ENCODE measurements at places on chromosomes 3 and 15.
A peak's percentile ranks its signal among the peaks of the same experiment; 100 is the strongest.

DNA sequence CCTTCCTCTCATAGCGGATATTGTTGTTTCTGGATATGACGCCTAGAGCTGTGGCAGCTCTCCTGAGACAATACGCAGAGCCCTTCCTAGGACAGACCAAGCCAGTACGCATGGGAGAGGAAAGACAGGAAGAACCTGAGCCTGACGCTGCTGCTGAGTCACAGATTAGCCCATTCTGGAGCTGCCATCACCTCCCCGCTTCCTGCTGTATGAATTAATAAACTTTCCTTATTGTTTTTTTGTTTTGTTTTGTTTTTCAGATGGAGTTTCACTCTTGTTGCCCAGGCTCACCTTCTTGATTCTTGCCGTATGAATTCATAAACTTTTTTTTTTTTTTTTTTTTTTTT, 67.0 kb downstream of the PPCDC start:
- DNase-seq, result no peak

DNA sequence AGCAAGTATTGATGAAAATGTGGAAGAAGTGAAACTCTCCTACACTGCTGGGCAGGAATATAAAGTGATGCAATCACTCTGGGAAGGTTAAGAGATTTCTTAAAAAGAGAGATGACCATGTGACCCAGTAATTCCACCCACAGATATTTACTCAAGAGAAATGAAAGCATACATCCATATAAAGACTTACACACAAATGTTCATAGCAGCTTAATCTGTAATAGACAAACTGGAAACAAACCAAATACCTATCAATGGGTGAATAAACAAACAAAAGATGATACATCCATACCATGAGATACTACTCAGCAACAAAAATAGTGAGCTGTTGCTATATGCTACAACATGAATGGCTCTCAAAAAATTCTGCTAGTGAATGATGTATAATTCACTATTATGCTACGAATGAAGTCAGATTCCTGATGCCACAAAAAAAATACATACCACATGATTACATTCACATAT, 463.3 kb downstream of the MAGI1 start:
- peak; percentile 95 for DNase-seq

- DNase-seq, result peak; percentile 53
These were observed 245.0 kb downstream of the SHOX2 start for GRCh38 chr3:157861076-157861765.

DNA sequence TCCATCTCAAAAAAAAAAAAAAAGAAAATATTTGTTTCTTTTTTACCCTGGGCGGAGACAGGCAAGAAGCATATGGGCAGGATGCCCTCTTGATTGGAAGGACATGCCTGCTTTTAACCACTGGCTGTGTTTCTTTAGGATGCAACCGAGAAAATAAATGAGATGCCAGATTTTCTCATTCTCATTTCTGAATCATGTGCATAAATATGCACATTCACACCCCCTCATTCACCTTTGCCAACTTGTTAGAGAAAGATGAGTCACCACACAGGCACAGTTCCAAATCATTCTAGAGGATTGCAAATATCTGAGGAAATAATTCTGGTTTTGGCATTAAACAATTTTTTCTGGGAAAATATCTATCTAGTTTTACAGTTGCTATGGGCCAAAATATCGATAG, 3.3 kb downstream of the LIPH start:
- peak; percentile 95 for DNase-seq

GRCh38 chr3:108227131-108227530, 4.9 kb upstream of the IFT57 start:
- DNase-seq, result no peak

DNA sequence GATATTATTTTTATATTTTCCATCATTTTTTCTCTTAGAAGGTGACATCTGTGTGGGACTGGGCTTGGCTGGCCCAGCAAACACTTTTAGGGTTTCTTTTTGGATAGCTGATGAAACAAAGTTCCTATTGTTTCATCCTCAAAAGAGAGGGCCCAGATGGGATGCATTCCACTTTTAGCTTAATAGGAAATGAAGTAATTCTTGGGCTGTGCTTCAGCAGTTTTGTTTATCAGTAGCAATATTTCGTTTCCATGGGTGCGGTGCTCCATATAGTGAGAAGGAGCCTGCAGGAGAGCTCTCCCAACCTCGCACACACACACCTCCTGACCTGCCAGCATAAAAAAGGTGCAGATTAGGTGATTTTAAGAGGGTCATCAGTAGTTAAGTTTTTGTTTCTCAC, 147.5 kb downstream of the AKAP13 start:
- peak; percentile 82 for DNase-seq

GRCh38 chr3:111366515-111366914, 175.5 kb upstream of the CD96 start:
- DNase-seq, result no peak

GRCh38 chr3:52844290-52844975, 9.6 kb upstream of the MUSTN1 start:
- no peak for DNase-seq

- DNase-seq, result peak; percentile 90
These were observed 21.9 kb downstream of the TNK2 start for GRCh38 chr3:195886181-195887141.

GRCh38 chr3:38313695-38314094, 31.6 kb downstream of the SLC22A14 start:
- DNase-seq, result no peak

GRCh38 chr3:108914774-108915641, 38.7 kb downstream of the GUCA1C start:
- DNase-seq, result peak; percentile 54

- no peak for DNase-seq
These were observed 76.8 kb upstream of the ALDH1L1 start for GRCh38 chr3:126257174-126257573.

DNA sequence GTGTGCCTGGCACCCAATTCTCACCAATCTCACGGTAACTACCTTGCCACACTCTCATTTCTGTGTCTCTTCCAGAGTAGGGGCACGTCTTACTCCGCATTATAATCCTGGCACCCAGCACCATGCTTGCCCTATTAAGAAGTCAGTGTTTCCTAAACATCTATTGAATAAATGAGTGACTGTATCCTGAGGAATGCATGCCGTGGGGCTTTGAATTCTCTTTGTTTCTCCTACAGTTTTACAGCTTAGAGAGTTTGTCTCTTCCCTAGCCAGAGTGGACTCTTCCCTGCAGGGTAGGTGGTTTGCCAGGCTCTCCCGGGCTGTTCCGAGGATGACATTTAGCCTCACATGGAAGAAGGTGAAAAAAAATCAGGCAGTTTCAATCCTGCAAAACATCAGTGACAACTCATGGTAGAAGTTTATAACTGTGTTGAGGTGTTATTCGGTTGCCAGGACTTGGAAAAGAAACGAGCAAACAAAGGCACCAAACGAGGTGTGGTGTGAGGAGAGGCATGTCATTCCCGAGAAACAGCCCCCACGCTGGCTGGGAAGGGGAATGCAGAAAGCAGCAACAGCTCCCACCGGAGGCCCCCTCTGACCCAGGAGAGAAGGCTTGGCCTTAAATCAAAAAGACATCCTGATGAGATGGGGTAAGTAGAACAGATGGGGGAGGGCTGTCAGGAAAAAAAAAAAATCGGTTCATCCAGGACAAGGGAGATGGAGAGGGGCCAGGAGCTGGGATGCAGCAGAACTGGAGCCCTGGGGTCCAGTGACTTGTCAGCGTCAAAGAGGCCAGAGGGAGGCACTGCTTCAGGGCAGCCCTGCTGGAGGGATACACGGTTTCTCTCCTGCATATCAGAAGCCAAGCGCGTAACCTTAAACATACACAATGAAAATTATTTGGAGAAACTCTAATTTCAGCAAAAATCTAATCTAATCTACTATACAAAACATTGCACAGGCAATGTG, 168.4 kb upstream of the ARRDC4 start:
- no peak for DNase-seq

DNA sequence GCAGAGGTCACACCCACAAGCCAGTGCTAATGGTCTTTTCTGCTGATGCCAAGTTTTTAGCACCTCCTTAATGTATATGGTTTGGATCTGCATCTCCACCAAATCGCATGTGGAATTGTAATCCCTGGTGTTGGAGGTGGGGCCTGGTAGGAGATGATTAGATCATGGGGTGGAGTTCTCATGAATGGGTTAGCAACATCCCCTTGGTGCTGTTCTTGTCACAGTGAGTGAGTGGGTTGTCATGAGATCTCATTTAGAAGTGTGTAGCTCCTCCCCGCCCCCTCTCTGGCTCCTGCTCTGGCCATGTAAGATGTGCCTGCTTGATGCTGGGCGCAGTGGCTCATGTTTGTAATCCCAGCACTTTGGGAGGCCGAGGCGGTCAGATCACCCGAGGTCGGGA, 37.3 kb upstream of the KLHL6 start:
- no peak for DNase-seq

GRCh38 chr3:9676785-9677184, 26.8 kb upstream of the CPNE9 start:
- no peak for DNase-seq

DNA sequence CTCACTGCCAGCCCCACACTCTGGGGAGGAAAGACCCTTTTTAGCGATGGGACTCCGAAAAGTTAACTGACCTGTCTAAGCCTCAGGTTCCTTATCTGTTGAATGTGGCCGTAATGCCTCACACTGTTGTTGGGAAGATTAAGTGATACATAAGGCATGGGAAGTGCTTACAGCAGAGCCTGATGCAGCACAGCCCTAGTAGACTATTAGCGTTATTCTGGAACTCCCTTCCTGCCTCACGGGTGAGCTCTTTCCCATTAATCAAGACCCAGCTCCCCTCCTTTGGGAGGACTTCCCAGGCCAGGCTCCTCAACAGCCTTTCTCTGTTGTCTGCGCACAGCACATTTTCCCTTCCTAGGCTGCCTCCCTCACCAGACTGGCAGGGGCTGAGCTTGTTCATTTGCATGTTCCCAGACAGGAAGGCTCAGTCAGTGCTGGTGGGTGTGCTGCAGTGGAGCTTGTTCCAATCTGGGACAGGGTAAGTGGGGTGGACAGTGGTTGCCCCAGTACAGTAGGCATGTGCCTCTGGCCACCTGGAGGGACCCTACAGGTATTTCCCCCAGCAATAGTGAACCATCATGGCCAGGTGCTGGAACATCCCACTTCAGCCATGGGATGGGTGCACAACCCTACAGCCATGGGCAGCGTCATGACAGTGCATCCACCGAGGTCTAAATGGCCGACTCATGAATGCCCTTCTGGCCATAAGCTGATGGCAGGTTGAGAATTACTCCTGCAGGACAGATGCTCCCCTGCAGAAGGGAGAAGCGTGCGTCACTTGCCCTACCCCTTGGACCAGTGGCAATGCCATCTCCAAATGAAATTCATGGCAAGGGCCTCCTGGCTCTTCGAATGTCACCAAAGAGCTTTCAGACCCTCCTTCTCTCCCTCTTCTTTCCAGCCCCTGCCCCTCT, 5.8 kb upstream of the PSTPIP1 start:
- DNase-seq, result no peak

- no peak for DNase-seq
These were observed 66.5 kb downstream of the MDFIC2 start for GRCh38 chr3:70245746-70246525.

DNA sequence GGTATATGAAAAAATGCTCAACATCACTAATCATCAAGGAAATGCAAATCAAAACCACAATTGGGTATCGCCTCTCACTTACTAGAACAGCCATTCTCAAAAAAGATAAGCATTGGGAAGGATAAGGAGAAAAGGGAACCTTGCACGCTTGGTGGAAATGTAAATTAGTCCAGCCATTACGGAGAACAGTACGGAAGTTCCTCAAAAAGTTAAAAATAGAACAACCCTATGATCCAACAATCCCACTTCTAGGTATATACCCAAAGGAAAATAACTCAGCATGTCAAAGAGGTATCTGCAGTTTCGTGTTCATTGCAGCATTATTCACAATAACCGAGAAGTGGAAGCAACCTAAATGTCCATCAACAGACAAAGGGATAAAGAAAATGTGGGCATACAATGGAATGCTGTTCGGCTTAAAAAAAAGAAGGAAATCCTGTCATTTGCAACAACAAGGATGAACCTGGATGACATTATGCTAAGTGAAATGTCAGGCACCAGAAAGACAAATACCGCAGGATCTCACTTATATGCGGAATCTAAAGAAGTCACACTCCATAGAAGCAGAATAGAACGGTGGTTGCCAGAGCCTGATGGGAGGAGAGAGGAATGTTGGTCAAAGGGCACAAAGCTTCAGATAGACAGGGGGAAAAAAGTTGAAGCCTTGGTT, 11.7 kb upstream of the CMTM7 start:
- DNase-seq, result no peak

- DNase-seq, result peak; percentile 90
These were observed 400.4 kb upstream of the THBS1 start for GRCh38 chr15:39180483-39180933.

DNA sequence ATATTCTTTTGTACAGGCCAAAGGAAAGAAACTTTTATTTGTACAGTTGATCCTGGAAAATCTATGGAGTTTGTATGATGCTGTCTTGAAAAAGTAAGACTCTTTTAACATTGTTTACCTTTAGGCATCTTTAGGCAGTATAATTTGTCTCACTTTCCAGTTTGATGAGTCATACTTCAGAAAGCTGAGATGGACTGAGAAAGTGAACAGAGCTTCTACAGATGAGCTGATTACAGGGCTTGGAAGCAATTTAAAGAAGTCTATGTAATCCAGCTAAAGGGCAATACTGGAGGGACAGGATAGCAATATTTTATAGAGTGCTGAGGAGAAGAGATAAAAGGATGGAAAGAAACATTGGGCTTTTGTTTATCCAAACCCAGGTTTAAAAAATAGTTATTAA, 123.5 kb upstream of the GOLGA6L4 start:
- peak; percentile 19 for DNase-seq

DNA sequence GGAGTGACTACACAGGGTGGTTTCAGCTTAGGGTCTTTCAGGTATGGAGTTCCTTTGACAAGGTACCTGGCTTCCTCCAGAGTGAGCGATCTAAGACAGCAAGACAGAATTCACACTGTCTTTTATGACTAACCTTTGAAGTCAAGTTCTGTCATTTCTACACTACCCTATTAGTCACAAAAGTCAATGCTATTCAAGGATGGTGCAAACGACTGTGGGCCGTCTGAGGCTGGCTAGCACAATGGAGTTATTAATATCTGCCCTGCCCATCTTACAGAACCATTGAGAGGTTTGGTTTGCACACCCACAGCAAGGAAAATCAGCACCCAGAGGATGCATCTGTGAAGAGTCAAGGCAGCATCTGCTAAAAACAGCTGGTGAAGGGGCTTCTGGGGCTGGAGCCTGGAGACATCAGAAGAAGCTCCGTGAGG, 62.9 kb upstream of the XCR1 start:
- no peak for DNase-seq

- DNase-seq, result no peak
These were observed 16.4 kb downstream of the NECTIN3 start for GRCh38 chr3:111087924-111088469.

DNA sequence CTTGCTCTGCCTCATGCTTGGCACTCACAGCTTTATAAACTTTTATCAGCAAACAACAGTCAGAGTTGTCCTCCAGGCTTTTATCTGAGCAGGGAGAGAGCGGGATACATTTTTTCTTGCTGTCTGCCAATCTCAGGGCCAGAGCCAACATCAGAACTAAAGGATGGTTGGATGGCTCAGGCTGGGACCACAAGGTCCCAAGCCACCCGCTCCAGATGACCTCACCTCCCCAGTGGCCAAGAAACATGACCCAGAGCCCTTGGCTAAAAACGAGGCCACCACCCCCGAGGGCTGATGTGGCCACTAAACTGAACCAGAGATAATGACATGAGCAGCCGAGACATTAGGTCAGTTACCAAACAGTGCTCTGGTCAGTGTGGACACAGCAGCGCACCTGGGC, 18.8 kb upstream of the SPATA12 start:
- no peak for DNase-seq

Data from fibroblast of skin of abdomen (primary cell).